ENCODE measurements at places on chromosomes 2 and 18.

DNA sequence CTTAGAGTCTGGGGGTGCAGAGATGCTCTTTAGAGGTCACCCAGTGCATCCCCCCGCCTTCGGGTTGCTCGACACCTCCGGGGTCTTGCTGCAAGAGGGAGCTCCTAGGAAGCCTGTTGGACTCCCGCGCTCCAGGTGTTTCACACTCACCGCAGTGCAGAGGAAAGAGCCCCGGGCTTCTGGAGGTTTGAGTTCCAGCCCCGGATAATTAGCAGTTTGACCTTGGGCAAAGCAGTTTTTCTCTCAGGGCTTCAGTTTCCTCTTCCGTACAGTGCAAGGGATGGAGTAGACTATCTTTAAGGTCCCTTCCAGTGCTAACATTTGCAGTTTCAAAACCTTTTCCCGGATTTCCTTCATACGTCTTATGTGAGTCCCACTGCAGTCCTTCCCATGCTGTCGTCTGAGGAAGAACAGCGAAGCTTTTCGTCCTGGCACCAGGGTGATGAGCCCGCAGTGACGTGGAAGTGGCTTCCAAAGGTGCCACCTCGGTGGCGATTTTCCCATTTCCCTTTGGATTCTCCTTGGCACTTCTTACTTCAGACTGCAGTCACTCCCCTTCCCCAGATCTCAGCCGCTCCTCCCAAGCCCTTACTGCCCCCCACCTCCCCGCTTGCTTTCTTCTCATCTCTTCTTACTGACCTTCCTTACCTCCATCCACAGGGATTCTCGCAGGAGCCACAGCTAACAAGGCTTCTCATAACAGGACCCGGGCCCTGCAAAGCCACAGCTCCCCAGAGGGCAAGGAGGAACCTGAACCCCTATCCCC, 585 bp downstream of the PNKD start:
- DNase-seq, result no peak

GRCh38 chr2:182144776-182145165, 159.1 kb downstream of the PPP1R1C start:
- DNase-seq, result peak; percentile 10

- no peak for DNase-seq
Observed at GRCh38 chr18:51884039-51884438, 456.0 kb upstream of the DCC start.

- no peak for DNase-seq
Observed at GRCh38 chr18:55672574-55673361, 84.8 kb upstream of the TCF4 start.

GRCh38 chr18:49155857-49156256, 205.1 kb upstream of the SMAD7 start:
- no peak for DNase-seq

DNA sequence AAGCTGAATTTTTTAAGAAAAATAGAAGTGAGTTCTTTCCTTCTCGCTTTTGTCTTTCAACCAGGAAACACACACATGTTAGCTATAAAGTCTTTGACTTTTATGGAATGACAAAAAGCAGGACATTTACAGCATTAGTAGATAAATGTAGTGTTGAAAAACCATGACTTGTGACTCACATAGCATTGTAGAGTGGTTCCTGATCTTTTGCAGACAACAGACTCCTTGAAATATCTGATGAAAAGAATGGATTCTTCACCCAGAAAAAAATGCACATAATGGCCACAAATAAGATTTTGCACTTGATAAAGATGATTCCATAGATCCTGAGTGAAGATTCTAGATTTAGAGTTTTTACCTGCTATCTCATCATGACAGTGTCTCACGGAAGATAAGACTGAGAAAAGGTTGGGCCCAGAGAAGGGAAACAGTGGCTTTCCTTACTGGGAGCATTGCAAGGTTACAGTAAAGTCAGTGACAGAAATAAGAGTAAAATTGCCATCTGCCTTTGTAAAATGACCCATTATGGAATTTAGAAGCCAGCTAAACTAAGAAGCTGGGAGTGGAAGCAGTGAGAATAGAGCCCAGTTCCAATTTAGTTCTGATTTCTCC, 14.0 kb downstream of the SMARCAL1 start:
- DNase-seq, result no peak

DNA sequence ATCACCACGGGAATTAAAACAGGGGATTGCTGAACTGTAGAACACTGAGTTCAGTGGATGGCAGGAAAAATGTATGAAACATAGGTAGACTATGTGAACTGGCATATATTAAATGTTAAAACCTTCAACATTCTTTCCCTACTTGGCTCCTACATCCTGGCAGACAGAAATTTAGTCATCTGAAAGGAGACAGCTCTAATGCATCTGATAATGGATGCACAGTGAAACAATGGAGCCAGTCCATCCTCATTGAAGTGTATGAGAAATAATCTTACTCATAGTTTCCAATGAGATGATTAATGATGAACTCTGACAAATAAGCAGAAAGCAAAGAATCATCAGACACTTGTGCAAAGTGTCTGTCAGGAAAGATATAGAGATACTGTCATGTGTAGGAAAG, 1629.7 kb upstream of the TMEFF2 start:
- peak; percentile 20 for DNase-seq

GRCh38 chr18:6601241-6601640, 128.3 kb upstream of the ARHGAP28 start:
- no peak for DNase-seq

GRCh38 chr18:76982841-76983583, 149.6 kb downstream of the MBP start:
- peak; percentile 51 for DNase-seq

DNA sequence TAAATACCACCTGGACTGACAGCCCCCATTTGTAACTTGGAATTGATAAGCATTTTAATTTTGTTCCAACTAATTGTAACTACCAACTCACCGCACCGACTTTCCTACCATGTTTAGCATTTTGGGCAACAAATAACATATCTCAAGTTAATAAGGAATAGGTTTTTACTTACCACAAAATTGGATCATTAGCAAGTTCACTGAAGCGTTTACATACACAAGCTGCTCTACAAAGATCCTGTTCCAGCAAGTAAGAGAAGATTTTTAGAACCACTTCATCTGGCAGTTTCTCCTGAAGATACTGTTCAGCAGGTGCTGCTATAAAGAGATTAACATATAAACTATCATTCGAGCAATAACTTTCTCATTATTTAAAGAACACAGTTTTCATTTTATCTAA, 55.7 kb downstream of the MSH6 start:
- DNase-seq, result no peak

Data from fibroblast of gingiva (primary cell).